ENCODE measurements at places on chromosomes 7 and 10.

DNA sequence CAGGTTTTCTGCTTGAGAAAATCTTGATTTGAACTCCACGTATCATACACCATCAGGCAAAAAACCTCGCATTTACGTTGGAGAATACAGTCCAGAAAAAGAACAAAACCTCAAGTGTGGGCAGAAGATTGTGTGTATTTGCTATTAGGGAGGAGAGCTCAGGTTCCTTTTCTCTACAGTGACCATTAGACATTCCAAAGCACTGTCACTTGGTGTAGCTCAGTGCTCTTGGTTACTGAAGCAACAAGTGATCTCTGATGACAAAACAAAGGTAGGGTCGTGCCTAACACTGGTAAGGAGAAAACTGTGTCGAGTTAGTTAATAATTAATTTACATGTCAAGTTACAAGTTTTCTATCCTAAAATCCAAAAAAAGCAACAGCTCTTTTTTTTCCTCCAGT lies 72.6 kb downstream of the C1GALT1 start:
- DNase-seq, result no peak

DNA sequence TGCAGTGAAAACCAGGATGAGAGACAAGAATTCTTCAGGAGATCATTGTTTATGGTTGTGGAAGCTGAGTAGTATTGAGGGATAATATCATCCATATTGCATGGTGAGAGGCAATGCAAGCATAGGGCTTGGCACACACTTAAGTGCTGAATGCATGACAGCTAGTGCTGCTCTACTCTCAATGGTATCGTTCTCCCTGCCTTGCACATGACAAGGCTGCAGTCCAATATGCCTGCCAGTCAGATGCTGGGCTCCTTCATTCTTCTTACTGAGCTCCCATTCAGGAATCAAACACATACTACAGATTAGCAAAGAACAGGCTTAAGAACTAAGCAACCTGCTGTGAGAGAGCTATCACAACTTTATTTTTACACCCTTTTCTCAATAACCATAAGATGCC lies 72.2 kb downstream of the SORCS1 start:
- no peak for DNase-seq

- no peak for DNase-seq
Observed at GRCh38 chr7:80357530-80357929, 154.3 kb downstream of the GNAT3 start.

DNA sequence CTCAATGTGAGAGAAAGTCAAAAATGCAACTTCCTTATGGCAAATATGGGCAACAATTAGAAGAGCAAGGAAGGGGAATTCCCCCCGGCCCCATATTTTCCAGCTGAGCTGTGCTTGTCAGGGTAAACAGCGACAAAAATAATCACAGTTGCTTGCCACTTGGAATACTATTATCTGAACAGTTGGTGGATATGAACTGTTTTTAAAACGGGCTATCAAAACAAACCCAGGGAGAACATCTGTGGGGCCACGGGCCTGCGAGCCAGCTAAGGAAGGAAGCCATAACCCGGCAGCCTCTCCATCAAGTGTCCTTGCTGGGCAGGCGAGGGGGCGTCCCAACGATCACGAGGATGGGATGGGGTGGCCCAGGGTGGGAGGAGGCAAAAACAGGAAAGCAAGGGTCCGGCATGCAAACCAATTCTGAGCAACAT lies 228.4 kb downstream of the ARHGAP12 start:
- DNase-seq, result no peak

DNA sequence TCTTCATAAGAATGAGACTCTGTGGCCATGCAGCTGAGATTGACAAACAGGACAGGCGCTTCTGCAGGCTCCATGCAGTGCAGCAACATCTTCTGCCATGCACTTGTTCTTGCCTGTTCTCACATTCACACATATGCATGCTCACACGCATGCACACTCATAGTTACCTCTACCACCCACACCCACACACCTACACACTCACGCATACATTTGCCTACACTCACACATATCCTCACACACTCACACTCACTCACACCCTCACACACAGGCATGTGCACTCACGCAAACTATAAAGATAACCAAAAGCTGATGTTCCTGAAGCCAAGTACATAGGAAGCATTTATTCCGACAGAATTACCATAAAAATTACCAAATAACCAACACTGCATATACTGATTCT lies 15.7 kb downstream of the GLI3 start:
- no peak for DNase-seq

All from eye (tissue), 1 donor.